RWPE1 (cell line): ENCODE measurements at places on chromosomes 3 and 15.

DNA sequence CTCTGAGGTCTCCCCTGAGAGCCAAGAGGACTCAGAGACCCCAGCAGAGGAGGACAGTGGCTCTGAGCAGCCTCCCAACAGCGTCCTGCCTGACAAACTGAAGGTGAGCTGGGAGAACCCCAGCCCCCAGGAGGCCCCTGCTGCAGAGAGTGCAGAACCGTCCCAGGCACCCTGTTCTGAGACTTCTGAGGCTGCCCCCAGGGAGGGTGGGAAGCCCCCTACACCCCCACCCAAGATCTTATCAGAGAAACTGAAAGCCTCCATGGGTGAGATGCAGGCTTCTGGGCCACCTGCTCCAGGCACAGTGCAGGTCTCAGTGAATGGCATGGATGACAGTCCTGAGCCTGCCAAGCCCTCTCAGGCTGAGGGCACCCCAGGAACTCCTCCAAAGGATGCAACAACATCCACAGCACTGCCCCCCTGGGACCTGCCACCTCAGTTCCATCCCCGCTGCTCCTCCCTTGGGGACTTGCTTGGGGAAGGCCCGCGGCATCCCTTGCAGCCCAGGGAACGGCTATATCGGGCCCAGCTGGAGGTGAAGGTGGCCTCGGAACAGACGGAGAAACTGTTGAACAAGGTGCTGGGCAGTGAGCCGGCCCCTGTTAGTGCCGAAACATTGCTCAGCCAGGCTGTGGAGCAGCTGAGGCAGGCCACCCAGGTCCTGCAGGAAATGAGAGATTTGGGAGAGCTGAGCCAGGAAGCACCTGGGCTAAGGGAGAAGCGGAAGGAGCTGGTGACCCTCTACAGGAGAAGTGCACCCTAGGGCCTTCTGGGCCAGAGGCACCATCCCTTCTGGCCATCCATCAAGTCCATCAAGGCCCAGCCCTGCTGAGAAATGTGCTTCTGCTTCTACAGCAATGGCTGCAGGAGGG is 23.6 kb downstream of the PLEKHO2 start:
- no peak for DNase-seq

DNA sequence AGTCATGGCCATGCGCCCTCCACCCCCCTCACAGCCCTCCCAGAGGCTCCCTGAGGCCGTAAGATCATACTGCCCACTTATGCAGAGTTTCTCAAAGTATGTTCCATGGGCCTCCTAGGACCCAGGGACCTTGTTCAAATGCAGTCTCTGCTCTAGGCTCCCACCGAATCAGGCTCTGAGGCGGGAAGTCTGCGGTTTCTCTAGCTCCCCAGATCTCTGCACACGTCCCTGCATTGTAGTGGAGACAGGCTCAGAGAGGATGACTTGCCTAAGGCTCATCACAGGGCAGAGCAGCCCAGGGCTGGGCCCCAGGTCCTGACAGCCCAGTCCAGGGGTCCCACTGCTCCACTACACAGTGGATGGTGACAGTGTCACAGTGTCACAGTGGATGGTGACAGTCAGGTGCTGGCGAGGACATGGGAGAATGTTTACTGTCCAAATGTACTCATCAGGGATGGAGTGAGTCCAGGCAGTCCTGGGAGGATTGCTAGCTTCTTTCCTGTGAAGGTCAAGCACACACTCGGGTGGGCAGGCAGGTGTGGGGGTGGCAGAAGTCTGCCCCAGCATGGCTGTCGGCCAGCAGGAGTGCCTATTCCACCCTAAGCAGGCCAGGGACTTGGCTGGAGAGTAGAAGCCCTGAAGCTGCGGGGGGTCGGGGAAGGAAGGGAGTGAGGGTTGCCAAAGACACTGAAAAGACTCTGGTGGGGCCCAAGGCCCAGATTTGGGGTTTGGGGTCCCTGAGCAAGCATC is 12.4 kb downstream of the ANKRD63 start:
- no peak for DNase-seq

GRCh38 chr15:81337713-81338157 is 13.8 kb upstream of the STARD5 start:
- DNase-seq, result no peak

DNA sequence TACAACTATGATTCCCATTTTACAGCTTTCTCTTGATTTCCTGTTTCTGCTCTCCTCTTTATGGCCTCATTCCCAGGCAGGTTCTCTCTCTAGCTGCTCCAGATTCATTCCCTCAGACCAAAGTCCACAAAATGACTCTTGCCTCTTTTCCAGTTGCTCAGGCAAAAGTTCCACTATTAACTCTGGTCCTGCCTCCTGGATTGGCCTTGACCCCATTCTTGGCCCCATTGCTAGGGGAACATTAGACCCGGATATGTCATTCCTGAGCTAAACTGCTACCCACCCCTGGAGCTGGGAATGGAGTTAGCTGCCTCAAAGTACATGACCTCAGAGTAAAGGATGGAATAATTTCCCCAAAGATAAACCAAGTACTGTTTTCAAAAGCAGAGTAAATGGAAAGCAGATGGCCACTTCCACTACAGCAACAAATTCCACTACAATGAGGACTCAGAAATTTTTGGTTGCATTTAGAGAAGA is 73.0 kb upstream of the GAP43 start:
- DNase-seq, result no peak

- DNase-seq, result no peak
Observed at GRCh38 chr15:39140060-39140604, 440.7 kb upstream of the THBS1 start.

DNA sequence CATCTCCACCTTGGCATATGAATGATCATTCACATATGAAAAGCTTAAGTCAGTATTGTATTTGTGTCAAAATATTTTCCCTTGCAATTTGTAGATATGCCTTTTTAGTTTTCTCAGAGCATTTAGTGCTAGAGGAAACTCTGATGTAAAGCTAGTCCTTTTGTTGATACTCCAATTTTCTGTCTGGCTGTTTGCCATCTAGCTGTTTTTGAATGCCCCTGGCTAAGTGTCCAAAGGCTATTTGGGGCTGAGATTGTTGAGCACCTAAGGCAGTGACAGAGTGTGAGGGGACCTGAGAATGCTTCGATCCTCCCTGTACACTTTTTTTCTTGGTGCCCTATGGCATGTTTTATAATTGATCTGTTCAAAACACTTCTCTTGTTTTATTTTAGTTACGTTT is 3.1 kb downstream of the SLC51B start:
- DNase-seq, result no peak

DNA sequence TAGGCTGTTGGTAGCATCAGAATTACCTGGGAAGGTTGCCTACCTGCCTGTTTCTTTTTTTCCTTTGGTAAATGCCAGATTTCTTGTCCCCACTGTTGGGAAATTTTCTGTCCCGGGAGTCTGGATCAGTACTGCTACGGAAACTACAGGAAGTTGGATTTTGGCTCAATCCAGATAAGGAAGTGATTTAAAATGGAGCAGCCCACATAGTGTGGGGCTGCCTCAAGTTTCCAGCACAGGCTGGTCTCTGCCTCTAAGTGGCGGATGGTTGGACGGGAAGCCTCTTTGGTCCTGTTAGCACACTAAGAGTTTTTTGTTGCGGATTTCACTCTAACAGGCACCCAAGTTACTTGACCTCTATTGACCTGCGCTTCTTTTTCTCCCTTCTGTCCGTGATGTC is 54.7 kb downstream of the EEFSEC start:
- DNase-seq, result no peak

GRCh38 chr3:38723569-38724391 is 74.3 kb upstream of the SCN5A start:
- DNase-seq, result no peak

GRCh38 chr3:139941580-139941979 is 6.6 kb downstream of the CLSTN2 start:
- DNase-seq, result no peak

DNA sequence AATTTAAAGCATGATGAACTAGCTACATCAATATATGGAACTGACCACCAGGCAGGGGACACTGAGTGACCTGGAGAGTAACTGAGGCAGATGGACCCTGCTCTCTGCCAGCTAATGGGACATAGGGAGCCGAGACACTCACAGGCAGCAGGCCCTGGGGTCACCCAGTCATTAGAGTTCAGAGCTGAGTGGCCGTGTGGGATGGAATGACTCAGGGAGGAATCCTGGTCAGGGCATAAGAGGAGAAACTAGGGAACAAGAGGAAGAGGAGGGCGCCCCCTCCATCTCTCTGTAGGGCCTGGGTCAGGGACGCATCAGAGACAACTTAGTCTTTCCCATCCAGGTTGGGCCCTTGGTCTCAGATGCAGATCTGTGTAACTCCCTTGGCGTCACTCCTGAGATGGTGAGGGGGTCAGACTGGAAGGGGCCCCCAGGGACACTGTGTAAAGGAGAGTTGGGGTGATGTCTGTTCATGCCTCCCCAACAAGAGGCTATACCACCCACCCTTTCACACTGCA is 39.8 kb downstream of the CCDC12 start:
- DNase-seq, result no peak
